Activated CD4-positive, CD25-positive, alpha-beta regulatory T cell (primary cell): ENCODE measurements at places on chromosomes 5 and 9.

- DNase-seq, result no peak
Measured at GRCh38 chr5:18798058-18798457, 1163.8 kb downstream of the TAF11L14 start.

DNA sequence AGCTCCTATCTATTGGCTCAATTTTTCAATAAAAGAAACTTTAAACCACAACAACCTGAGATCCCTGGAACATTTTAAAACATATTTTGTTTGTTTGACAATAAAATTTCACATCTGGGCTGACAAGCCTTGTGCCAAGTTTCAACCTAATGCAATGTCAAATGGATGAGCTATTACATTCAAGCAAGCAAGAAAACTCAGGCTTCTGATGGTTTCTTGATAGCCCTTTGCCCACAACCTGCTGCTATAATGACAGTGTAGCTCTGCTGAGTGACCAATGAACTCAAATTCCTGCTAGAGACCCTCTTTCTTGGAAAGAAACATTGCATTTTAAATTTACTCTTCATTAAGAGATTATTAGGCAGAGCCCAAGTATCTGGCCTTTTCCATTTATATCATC, 472.9 kb downstream of the ARHGEF28 start:
- no peak for DNase-seq

DNA sequence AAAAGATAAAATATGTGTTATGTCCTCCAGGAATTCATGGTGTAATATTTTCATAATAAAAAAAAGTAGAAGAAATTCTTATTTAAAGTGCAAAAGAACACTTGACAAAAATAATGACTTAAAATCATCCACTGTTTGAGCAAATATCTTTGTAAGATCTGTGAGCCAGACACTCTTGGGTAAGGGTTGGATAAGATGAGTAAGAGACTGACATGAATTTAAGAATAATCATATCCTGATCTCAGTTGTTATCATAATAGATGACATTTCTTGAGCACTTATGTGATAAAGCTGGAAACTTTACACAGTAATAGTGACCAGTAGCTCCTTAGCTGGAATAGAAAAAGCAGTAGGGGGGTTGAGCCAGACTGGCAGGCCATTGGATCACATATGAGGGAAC, 40.0 kb upstream of the ADRB2 start:
- DNase-seq, result no peak

- DNase-seq, result no peak
Measured at GRCh38 chr9:3825721-3826120, 299.9 kb upstream of the RFX3 start.

GRCh38 chr5:89981878-89982773, 427.4 kb downstream of the CETN3 start:
- no peak for DNase-seq
